Stimulated activated CD4-positive, alpha-beta T cell treated with anti-CD3 and anti-CD28 coated beads, Interleukin-2, amount 100 ng/mL, for 48 hours (primary cell): ENCODE measurements at places on chromosomes 11 and 22.

DNA sequence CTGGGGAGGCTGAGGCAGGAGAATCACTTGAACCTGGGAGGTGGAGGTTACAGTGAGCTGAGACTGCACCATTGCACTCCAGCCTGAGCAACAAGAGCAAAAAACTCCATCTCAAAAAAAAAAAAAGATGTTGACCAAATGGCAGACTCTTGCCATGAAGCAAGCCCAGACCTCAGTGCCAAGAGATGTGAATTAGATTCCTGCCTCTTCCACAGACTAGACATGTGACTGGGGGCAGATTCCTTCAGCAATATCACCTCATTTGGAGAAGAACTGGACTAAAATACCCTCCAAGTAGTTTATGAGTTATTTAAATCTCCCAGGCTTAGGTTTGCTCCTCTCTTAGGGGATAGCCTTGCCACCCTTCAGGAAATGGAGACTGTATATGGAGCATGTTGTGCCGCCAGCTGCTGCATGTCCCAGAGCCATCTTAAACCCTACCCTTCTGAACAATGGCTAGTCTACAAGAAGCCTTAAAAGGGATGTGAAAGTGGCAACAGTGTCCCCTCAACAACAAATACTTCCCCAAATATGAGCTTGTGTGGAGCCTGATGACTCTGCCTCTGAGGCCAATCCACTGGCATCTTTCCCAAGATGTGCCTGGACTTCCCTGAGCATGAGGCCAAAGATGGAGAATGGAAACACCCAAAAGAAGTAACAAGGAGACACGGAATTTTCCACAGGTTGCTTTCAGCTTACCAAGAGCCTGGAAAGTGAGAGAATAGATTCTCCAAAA is 763 bp upstream of the MS4A7 start:
- no peak for DNase-seq

- no peak for DNase-seq
Observed at GRCh38 chr11:34999453-34999852, 83.0 kb downstream of the PDHX start.

DNA sequence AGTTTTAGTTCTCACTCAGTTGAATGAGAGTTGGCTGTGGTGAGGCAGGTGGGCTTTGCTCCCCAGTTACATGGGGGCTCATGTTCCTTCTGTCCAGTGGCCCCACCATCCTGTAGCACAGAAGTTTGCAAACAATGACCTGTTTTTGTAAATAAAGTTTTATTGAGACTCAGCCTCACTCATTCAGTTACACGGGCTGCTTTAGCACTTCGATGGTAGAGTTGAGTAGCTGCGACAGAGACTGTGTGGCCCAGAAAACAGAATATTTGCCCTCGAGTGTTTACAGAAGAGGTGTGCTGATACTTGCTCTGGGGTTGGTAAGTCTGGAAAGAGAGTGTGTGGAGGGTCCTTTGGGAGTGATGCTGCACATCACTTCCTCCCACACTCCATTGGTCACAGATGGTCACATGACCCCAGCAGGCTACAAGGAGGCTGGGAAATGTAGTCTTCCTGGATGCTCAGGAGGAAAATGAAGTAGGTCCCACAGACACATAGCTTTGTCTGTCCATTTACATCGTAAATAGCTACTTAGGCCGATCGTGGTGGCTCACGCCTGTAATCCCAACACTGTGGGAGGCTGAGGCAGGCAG is 34.6 kb downstream of the IFT27 start:
- DNase-seq, result no peak

DNA sequence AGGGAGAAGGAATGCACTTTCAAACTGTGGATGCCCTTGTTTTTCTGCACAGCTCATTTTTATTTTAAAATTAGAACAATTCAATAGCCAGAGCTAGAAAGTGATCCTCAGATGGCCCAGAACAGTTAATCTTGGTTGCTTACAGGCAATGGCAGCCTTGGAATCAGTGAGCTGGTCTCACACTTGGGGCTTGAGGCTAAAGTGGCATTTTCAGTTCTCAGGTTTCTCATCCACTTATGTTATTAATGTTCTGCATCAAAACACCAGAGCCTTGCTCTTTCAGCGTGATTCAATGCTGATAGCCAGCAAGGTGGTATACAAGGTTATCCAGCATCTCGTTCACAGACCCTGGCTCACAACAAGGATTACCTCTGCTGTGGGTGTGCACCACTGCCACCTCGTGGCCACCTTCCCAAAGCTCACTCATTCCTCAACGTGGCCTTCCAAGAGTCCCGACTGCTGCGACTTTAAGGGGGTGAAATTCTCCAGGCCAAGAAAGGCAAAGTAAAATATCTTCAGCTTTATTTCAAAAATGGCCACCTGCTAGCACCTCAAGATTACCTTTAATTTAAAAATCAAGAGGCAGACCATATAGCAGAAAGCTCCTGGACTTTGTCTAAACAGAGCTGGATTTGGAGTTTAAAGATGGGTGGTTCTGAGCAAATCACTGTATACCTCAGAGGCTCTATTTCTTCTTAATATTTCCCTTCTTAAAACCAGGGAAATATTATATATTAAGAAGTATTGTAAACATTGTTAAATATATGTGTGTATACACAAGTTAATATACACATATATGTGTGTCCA is 34.2 kb upstream of the FSHB start:
- peak; percentile 24 for DNase-seq
